Stimulated activated CD8-positive, alpha-beta memory T cell treated with anti-CD3 and anti-CD28 coated beads, Interleukin-4, amount 100 ng/mL, for 4 hours (primary cell): ENCODE measurements at places on chromosomes 5 and 9.

DNA sequence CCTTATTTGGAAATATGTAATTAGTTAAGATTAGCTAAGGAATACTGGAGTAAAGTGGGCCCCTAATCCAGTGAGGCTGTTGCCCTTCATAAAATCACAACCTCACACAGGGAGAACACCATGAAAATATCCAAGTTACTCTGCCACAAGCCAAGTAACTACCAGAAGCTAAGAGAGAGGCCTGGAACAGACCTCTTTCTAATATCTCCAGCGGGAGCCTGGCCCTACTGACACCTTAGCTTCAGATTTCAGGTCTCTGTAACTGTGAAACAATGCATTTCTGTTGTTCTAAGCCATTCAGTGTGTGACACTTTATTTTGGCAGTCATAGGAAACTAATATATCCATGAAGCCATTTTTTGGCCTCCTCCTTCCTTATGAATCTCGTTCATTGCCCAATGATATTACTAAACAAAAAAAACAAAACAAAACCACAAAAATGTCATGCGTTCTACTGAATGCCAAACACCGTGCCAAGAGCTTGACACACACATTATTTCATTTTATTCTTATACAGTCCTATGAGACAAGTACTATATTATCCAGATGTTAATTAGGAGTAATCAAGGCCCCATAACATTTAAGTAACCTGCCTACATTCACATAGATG lies 699.0 kb downstream of the MAT2B start:
- no peak for DNase-seq

- no peak for DNase-seq
Observed at GRCh38 chr9:93709600-93710369, 133.4 kb downstream of the PHF2 start.

GRCh38 chr9:133515615-133516255 lies 9.0 kb downstream of the MYMK start:
- no peak for DNase-seq

GRCh38 chr9:116482740-116483139 lies 204.4 kb upstream of the TRIM32 start:
- no peak for DNase-seq

- no peak for DNase-seq
Observed at GRCh38 chr5:68140763-68141162, 74.8 kb upstream of the PIK3R1 start.

DNA sequence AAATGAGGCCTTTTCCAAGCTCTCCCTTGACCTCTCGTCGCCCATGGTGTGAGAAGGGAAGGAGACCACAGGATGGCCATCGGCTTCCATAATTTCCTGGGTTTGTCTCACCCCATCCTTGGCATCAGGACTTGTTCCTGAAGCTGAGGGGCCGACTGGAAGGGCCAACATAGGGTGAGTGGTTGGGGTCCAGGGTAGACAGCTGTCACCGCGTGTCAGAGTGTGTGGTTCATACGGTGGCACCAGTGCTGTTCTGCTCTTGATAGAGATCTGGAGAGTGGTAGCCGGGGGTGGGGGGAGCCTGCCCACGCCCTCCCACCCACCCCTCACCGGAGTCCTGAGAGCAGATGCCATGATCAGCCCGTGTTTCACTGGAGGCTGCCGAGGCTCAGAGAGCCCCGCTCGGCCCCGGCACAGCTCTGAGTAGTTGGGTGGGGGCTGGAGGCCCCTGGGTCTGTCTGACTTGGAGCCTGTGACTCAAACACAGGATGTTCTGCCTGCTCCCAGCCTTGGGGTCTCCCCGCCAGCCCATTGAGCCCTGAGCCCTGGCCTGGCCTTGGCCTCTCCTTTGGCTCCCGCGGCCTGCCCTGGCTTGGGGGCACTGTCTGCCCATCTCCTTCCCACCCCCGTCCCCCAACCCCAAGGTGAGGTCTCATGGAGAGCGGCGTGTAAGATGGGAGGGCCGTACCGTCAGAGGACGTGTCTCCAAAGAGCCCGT lies 53.1 kb upstream of the IER5L start:
- no peak for DNase-seq

- DNase-seq, result no peak
Observed at GRCh38 chr9:113155911-113156588, 5.2 kb downstream of the SLC31A2 start.

GRCh38 chr9:74810200-74810599 lies 77.5 kb downstream of the TRPM6 start:
- DNase-seq, result no peak

GRCh38 chr5:122101636-122102285 lies 23.7 kb upstream of the LOX start:
- no peak for DNase-seq

DNA sequence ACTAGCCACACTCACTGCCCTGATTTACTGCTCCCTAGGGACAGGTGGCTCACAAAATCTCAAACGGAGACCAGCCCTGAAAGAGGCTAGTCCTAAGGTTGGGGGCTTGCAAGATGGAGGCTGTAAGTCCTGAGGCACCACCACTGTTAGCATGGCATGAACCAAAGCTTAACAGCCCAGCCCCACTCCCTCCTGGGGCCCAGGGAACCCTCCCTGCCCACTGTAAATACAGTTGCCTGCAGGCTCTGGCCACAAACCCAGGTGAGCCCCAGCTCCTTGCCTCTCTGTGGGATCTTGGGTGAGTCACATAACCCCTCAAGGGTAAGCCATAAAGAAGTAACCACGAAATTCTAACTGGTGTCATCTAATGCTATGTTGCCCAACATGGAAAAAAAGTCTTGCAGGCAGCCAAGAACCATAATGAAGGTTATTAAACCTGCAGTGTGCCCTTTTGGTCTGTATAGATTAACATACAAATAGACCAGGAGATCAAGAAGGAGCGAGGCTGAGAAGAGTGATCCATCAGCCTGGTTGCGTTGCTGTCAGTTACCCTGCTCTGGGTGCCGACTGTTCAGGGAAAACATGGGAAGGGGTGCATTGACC lies 1.7 kb upstream of the POMT1 start:
- DNase-seq, result no peak

DNA sequence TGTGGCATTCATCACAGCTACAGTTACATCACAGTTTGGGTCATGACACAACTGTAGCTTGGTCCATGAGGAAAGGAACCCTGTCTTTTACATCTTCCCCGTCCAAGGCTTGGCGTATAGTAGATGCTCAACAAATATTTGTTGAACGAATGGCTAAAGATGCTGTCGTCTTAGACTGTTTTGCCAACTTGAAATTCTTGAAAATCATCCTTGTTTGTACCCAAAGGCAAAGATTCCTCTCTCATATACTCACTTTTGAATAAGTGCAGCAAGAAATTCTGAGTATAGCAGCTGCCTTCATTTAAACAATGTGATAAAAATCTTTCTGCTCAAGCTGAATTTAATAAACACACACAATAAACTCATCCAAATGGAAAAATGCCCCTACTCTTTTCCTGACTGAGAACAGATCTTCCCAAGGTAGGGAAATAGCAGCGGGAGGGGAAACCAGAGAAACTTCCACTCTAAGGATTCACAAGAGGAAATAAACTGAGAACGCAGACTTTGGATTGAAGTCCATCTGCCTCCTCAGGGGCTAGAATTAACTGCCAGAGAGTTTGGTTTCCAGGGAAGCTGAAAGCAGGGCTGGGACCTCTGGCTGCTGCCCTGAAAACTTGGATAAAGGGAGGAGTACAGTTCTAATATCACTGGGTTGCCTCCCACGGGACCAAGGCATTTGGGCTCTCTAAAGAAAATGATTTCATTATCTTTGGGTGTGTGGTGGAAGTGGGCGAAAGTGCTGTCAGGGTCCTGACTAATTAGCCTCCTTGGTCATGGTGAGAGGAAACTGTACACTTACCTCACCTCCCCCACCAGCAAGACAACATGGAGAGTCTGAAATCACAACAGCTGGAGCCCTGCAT lies 99.1 kb downstream of the DPYSL3 start:
- DNase-seq, result no peak

DNA sequence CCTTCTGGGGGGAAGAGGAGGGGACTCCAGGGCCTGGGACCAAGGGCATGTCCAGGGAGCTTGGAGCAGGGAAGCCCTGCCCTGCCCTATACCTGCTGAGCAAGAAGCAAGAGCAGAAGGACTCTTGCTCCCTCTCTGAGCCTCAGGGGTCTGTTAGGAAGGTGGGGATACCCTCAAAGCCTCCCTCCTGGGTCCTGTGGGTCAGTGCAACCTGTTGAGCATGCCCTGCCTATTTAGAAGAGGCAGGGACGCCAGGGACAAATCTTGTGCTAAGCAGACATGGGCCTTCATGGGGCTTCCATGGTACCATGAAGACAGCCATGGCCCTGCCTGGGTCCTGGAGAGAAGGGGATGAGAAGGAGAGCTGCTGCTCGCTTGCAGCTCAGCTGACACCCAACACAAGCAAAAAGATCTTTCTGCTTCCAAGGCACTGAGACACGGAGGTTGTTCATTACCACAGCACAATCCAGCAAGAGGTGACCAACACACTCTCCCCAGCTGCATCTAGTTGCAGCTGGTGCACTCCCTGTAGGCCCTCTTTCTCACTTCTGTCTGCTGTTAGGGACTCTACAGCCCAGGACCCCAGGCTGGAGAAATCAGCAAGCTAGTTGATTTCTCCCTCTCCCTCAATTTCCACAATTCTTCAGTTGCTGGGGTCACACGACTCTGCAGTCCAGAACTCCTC lies 39.3 kb downstream of the C9orf50 start:
- no peak for DNase-seq

DNA sequence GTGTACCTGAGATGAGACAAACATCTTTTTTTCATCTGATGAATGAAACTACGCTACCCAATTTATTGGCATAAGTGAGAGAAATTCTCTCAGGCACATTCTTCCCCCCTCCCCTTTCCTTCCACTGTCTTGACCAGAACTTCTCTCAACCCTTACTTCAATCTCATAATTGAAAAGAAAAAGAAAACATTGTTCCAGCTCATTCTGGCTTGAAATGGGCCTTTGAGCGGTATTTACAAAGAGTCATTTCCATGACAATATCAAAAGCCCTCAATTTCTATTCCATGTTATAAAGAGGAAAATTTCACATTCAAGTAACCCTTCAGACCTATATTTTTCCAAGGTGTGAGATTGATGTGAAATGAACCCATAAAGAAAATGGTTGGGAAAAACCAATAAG lies 145.9 kb downstream of the PCSK1 start:
- no peak for DNase-seq

DNA sequence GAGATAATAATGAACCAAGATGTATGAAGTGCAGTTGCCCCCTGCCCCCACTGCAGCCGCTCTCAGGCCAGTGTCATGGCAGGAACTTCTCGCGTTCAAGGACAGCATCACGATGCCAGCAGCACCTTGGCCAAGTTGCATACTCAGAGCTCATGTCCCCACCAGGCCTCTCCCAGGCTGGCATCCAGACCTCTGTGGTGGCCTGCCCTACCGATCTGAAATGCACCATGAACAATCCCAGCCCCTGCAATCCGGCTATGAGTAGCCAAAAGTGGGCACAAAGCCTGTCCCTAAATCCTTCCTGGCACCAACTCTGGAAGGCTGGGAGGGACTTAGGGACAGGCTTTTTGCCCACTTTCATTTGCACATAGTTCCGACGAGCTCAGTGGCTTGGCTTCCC lies 140.9 kb downstream of the PAX5 start:
- DNase-seq, result no peak

DNA sequence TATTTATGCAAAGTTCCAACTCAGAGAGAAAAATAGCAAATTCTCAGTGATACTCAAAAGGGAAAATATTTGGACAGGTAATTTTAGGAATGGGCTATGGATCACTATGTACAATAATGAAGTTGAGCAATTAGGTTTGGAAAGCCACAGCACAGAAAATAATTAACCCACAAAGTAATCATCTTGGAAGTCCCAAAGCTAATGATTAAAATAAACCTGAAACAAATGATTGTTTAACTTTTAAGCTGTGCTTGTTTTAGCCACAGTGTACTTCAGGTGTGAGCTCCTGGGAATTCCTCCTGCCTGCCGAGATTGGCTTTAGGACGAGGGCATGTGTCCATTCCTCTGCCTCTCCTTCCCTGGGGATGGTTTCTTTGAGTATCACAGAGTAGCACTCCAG lies 403.9 kb downstream of the ZSWIM6 start:
- DNase-seq, result no peak

DNA sequence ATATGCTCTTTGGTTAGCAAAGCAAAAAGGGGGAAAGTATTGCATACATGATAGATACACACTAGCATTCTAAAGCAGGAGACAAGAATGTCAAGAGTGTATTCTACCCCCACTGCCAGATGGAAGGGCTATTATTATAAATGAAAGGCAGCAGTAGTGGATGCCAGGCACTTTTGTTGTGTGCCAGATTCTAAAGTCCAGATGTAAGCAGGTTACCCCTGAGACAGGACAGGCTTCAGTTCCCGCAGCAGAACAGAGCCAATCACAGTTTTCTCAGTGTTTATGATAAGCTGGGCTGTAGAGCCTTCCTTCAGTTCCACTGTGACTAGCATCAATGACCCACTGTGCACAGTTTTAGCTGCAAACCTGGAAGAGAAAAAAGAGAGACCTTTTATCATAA lies 226.6 kb upstream of the TBCA start:
- DNase-seq, result no peak

- no peak for DNase-seq
Observed at GRCh38 chr5:75654693-75655295, 43.5 kb downstream of the ANKDD1B start.

DNA sequence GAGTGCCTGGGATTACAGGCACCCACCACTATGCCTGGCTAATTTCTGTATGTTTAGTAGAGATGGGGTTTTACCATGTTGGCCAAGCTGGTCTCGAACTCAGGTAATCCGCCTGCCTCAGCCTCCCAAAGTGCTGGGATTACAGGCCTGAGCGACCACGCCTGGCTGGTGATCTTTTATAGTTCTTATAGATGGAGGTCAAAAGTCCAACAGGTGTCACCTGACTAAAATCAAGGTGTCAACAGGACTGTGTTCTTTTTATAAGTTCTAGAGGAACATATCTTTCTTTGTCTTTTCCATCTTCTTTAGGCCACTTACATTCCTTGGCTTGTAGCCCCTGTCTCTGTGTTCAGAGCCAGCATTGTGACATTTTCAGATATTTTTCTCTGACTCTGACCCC lies 155.5 kb upstream of the SLC12A2 start:
- no peak for DNase-seq

DNA sequence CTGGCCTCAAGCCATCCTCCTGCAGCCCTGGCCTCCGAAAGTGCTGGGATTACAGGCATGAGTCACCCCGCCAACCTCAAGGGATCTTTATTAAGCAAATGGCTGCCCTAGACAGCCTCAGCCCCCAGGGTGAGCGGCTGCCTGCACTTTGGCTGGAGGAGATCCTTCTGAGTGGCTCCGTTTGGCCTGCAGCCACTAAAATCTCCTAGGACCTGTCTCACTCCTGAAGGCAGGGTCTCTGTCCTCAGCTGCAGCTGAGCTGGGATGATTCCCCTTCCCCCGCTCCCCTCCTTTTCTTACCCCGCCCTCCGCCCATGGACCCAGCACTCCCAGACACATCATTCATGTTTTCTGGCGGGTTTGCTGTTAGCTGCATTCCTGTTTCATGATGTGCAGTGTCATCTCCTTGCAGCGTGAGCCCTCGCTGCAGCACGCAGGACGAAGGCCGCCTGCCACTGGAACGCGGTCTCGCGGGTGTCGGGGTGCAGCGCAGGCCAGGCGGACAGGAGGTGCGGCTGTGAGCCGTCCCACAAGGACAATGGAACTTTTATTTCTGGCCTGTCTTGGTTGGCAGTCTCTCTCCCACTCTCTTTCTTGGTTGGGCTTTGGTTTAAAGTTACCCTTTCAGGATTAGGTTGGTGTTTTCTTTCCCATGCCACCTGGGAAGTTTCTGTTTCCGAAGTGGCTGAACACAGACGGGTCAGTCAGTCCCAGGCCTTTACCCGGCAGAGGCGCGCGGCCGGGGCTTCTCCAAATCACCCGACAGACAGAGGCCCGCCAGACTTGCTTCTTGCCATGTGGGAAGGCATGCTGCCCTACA lies 137.1 kb downstream of the FOXD1 start:
- DNase-seq, result no peak

- no peak for DNase-seq
Observed at GRCh38 chr9:68883224-68883623, 130.7 kb downstream of the PRKACG start.
